ENCODE measurements at places on chromosomes 7 and 10.

- no peak for DNase-seq
Observed at GRCh38 chr10:101331956-101332355, 22.0 kb upstream of the BTRC start.

DNA sequence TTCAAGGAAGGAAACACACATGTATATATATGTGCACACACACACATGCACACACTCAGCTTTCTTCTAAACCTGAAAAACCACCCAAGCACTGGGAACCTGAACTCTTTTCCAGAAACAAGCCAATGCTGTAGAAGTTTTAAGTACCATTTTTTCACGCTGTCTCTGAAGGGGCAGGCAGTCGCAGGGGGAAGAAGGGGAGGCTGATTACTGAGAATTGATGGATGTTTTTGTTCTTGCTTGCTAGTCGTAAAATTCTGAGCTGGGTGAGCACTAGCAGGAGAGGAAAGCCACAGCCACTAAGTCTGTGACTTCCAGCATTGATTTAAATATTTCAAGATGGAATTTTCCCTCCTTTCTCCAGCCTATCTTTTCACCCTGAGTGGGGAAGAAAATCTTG lies 391.8 kb downstream of the CALN1 start:
- no peak for DNase-seq

GRCh38 chr10:59096631-59097030 lies 79.8 kb upstream of the PHYHIPL start:
- DNase-seq: no peak

- no peak for DNase-seq
Observed at GRCh38 chr7:158272091-158272490, 315.5 kb downstream of the PTPRN2 start.

DNA sequence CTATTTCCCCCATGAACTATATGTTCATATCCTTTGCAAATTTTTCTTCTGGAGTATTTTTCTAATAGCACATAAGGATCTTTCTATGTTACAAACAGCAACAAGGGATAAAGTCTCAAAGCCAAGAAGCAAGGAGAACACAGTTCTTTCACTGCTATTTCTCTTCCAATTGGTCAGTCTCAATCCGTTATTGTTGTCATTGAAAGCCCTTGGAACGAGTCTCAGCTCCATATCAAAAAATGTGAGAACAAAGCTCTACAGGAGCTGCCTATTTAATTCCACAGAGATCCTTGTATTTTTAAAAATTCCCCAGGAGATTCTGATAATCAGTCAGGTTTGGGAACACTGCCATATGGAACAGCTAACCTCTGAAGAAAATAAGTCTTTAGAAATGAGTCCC lies 15.7 kb downstream of the SLC35B4 start:
- DNase-seq: no peak

DNA sequence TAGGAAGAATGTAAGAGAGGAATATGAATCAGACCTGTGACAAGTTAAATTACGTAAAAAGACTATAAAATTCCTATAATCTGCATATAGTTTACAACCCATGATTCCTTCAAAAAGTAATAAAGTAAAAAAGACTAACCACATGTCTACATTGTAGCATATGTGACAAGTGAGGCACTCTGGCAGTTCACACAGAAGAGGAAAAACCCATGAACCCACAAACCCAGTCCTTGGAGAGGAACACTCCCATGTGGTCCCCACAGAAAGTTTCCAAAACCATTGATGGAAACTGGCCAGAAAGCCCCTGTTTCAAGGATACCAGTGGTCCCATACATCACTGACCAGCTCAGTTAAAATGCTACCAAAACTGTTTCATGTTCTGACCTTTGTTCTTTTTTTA lies 15.7 kb downstream of the KDM7A start:
- DNase-seq: no peak

DNA sequence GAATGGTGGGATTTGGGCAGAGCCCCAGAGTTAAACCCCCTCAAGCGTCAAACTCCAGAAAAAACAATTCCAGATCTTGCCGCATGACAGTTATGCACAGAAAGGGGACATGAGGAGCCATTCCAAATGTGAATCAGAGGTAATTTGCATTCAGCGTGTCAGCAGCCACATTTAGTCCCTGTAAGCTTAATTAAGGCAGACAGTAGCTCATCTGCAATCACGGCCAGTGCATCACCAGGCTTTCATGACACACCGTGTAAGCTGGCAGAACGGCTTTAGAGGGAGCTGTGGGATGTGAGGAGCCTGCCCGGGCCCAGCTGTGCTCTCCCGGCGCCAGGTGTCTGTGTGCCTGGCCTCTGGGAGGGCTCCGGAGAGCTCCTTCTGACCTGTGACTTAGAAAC lies 18.7 kb upstream of the PRKAG2 start:
- no peak for DNase-seq

GRCh38 chr7:142956951-142957623 lies 5.1 kb downstream of the KEL start:
- no peak for DNase-seq

- DNase-seq: no peak
Observed at GRCh38 chr7:12951397-12951801, 264.0 kb downstream of the ARL4A start.

DNA sequence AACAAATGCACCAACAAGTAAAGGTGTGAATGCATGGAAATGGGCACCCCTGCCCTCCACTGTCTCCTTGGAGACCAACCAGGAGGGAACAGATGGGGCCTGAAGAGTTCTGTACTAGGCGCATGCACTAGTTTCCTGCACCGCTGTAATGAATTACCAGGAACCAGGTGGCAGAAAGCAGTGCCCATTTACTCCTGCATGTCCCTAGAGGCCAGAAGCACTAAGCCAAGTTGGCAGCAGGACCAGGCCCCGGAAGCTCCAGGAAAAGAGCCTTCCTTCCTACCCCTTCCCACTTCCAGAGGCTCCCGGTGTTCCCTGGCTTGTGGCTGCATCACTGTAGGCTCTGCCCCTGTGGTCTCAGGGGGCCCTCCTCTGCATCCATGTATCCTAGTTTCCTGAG lies 237.5 kb upstream of the PPP2R2D start:
- no peak for DNase-seq

GRCh38 chr7:130006771-130007170 lies 44.4 kb downstream of the ZC3HC1 start:
- no peak for DNase-seq

GRCh38 chr10:101558204-101558603 lies 29.9 kb downstream of the POLL start:
- peak; percentile 17 for DNase-seq

- DNase-seq: peak; percentile 30
Observed at GRCh38 chr7:24283897-24284698, at the start of gene NPY. Gene NPY (plus strand): TSS chr7:24284190. CDS start chr7:24285241, 1,051 bp downstream.

DNA sequence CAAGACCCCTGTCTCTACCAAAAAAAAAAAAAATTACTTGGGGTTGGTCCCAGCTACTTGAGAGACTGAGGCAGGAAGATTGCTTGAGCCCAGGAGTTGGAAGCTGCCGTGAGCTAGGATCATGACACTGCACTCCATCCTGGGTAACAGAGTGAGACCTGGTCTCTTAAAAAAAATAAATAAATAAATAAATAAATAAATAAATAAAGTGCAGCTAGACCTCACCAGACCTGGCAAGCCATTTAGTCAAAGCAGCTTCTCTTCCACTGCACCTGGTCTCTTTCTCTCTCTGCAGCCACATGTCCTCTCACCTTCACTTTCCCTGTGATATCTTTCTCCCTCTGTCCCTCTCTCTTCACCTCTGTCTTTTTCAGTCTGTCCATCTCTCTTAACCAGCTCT lies 75.2 kb upstream of the CHCHD3 start:
- DNase-seq: no peak

GRCh38 chr10:26468700-26469099 lies 30.6 kb downstream of the APBB1IP start:
- no peak for DNase-seq

DNA sequence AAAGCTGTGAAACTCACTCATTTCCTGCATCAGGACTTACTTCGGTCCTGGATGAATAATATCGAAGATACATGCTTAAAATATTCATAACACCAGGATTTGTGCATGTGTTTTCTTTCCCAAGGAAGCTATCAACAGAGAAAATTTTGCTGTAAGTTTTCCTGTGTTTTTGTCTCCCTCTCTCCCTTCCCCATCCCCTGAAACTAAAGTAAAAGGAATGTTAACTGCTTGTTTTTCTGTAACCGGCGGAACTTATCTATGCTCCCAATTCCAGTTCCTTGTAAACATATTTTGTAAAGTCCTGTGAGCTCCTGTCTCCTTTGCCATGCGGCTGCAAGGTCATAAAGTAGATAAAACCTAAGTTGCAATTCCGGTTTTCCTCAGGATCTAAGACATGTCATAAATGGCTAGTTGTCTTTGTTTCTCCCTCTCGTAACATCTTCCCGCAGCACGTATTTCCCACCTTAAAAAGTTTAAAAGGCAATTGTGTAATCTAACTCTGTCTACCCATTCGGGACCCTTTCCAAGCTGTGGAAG lies 79.0 kb upstream of the POM121L12 start:
- no peak for DNase-seq

DNA sequence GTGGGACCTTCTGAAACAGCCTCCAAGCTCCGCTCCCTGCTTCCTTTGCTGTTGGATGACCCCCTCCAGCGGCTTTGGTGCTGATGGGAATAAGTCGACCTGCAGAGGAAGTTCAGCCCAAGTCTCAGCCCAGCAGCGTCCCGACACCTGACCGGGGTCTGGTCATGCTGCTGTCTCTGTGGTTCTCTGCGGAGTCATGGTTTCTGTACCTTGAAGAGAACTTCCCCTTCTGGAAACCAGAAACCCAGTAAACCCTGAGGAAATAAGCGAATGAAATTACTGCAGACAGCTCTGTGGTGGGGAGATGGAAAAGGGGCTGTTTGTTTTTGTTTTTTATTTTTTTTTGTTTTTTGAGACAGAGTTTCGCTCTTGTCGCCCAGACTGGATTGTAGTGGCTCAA lies 18.3 kb upstream of the ZNF12 start:
- no peak for DNase-seq

GRCh38 chr7:121505021-121505420 lies 108.9 kb upstream of the FAM3C start:
- no peak for DNase-seq

- DNase-seq: no peak
Observed at GRCh38 chr7:32142649-32143048, 72.4 kb upstream of the PDE1C start.

DNA sequence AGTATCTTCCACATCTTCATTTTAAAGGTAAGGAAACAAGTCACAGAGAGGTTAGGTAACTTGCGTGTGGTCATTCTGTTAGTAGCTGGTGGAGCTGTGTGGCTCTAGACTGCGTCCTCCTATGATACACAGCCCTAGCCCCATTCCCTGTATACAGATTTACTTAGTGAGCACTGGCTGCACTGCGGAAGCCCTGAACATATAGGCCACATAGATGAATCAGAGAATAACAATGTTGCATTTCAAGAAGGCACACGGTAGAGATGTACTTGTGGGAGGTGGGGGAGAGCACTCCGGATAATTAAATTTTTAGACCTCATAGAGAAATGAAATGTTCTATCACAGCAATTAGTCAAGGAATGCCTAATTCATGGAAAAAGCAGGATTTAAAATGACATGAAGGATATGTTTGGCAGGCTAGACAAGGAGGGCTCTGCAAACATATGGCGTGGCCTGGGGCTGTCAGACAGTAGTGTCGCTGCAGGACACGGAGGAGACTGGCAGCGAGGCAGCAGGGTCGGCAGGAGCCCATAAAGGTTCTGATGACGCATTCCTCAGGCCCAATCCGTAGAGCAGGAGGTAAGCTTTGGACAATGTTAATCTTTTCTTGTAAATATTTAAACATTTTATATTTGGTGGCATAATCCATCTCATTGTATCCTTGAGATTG lies 29.5 kb downstream of the RAB11FIP2 start:
- no peak for DNase-seq

GRCh38 chr10:34097682-34098081 lies 717.4 kb downstream of the PARD3 start:
- no peak for DNase-seq

- DNase-seq: no peak
Observed at GRCh38 chr7:120733143-120733542, 124.8 kb downstream of the TSPAN12 start.

DNA sequence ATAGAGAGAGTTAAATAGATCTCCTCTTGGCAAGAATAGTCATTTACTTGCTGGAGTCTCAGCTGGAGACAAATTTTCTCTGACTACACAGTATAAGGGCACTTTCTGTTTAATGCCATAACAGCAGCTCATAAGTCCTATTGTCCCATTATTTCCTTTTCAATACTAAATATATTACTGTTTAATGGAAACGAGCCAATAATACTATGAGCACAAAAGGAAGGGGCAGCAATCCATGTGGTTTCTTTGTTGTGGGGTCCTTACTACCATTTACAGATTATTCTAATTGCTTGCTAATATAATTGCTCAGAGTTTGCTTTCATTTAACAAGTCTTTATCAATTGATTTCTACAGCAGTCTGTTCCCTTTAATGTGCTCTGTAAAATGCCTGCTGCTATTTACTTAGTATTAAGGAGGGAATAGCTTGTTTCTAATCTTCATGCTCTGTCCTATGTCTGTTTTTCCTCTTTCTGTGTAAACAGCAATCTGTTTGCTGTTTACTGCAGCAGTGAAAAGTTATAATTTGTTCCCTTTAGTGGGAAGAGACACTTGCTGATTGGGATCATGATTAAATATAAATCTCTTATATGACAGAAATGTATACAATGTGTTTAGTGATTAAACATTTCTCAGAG lies 296.2 kb upstream of the SMIM30 start:
- no peak for DNase-seq

DNA sequence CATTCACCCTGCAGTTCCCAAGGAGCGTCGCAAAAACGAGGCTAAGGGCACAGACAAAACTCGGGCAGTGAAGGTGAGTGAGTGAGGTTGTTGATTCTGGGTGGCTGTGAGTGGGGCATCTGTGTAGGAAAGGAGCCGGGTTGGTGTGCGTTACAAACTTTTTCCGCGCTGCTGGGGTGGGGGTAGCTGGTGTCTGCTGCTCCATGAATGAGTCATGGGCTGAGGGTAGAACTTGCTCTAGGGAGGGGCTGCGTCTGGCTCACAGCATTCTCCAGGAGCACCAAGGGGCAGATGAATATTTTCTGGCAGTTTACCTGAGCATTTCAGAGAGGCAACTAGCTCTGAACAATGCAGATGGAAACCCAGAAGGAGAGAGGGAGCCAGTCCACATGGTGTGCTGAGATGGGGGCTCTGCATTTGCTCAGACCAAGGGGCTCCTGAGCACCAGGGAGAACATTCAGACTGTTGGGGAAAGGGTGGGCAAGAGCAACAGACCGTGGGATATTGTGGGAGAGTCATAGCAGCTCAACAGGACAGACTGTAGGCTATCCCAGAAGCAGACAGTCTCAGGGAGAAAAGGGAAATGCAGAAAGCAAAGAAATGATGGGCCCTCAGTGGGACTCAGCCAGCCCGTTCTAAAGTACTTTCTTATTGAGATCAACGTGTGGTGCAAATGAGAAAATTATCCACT lies 18.8 kb downstream of the NOBOX start:
- peak; percentile 60 for DNase-seq

GRCh38 chr7:43318188-43318770 lies 205.8 kb downstream of the HECW1 start:
- DNase-seq: no peak

DNA sequence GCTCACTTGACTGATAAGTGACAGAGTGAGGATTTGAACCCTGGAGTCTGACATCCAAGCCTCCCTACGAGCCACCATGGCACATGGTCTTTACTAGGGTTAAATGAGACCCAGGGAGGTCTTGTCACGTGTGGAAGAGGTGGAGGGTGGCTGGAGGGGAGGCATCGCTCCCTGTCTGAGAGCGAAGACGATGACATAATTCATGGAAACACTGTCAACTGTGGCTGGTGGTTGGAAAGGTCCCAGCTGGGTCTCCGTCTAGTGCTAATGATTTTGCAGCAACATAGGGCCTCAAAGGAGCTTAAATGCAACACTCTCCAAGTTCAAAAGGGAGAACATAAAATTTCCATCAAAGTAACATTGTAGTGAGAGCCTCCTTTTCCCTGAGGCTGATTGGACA lies 99.9 kb upstream of the BAIAP2L1 start:
- no peak for DNase-seq

- DNase-seq: no peak
Observed at GRCh38 chr7:31633467-31633866, 53.5 kb upstream of the PPP1R17 start.
